ENCODE measurements at places on chromosomes 16 and 17.
A peak's percentile ranks its signal among the peaks of the same experiment; 100 is the strongest.

DNA sequence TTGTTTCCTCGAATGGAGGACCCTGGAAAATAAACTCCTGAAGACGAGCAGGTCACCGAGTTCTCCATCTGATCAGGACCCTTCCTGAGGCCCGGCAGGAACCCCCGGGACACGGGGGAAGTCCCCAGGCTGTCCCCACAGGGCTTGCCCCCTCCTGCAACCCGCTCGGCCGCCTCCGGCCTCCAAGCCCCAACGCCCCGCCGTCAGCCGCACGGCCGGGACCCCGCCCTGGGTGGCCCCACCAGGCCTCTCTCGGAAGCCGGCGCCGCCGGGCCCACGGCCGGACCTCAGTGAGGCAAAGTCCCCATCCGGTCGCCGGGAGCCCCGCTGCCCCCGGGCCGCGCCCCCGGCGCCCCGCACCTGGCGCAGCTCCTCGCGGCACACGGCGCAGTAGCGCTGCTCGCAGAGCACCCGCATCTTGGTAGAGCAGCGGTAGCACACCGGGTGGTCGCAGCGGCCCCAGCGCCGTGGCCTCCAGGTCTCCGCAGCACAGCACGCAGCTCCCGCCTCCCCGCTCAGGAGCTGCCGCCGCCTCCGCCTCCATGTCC, 383 bp downstream of the ZNF598 start:
- no peak for DNase-seq

GRCh38 chr16:54052271-54052670, 234.3 kb downstream of the IRX3 start:
- DNase-seq: no peak

GRCh38 chr16:51133183-51133582, 17.9 kb downstream of the SALL1 start:
- no peak for DNase-seq

- DNase-seq: no peak
These were observed 20.0 kb downstream of the ARHGAP23 start for GRCh38 chr17:38448208-38448771.

GRCh38 chr17:1108765-1109605, 70.8 kb downstream of the ABR start:
- DNase-seq: peak; percentile 58

DNA sequence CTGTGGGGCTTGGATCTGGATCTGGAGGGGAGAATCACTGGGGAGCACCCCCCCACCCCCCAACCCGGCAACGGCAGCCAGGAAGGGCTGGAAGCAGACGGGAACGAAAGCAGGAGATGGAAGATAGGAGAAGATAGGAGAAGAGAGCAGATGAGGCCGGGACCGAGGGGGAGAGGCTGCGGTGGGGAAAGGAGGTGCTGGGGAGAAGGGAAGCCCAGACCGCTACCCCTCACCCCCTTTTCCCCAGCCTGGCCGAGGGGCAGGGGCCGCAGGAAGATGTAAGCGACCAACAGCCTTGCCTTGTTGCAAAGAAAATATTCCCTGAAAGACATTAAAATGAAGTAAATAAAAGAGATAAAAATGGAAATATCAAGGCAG, 26.8 kb upstream of the CBFA2T3 start:
- DNase-seq: no peak

- DNase-seq: no peak
These were observed 14.4 kb downstream of the FBF1 start for GRCh38 chr17:75926456-75926855.

DNA sequence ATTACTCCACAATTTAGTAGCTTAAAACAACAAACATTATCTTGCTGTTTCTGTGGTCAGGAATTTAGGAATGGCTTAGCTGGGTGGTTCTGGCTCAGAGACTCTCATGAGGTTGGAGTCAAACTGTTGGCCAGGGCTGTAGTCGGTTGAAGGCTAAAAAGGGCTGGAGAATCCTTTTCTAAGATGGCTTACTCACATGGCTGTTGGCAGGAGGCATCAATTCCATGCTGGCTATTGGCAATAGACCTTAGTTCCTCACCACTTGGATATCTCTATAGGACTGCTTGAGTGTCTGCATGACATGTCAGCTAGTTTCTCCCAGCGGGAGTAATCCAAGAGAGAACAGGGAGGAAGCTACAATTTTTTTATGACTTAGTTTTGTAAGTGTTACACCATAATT, 6.6 kb upstream of the EFCAB13 start:
- DNase-seq: no peak

DNA sequence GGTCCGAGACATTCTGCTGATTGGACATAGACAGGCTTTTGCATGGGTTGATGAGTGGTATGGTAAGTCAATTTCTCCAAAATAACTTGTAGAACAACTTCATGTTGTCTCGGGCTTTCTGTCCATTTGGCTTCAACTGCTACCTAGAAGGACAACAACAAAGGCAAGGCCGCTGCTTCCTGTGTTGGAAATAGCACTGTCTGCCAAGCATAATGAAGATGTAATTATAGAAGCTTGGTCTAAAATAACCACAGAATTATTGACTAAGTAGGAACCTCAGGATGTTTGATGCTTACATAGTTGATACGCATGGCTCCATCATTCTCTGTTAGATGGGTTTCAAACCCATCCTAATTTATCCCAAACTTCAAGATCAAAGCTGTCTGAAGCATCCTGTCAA, 42.3 kb upstream of the NOL11 start:
- no peak for DNase-seq

- DNase-seq: no peak
These were observed 11.7 kb upstream of the TAOK1 start for GRCh38 chr17:29378500-29378899.

GRCh38 chr17:57666946-57667345, 78.2 kb downstream of the CCDC182 start:
- DNase-seq: no peak

GRCh38 chr17:15432807-15433611, 34.4 kb downstream of the CDRT4 start:
- DNase-seq: no peak

DNA sequence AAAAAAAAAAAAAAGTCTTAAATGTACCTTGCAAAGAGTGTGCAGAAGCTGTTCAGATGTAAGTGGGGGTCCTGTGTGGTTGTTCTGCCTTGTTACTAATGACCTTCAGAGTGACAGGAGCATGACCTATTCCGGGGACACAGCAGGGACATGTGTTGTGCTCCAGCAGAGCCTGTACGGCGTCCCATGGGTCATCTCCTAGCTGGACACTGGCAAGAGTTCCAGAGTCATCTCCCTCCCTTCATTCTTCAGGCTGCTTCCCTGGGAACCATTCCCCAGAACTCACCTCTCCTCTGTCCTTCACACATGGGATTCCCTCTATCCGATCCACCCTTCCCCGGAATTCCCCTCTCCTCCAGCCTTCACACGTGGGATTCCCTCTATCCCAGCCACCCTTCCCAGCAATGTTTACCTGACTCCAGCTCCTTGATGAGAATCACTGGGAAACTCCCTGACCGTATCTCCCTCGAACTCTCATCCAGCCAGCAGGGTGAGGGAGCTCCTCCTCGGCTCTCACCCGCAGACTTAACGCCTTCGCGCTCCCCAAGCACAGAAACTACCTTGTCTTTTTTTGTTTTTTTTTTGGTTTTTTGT, 85.8 kb downstream of the MRM3 start:
- DNase-seq: no peak

DNA sequence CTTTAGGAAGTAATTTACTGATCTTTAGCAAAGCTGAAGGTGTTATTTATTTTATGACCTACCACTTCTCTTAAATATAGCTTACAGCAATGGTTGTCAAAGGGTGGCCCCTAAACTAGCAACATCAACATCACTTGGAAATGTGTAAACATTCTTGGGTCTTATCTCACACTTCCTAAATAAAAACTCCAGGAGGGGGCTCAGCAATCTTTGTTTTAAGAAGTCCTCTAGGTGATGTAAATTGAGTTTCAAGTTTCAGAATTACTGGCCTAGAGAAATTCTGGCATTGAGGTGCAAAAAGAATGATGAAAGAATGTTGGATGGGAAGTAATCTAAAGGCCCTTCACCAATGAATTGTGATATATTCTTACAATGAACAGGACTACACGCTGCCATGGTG, 142.3 kb downstream of the HS3ST4 start:
- DNase-seq: no peak

GRCh38 chr16:46785076-46785845, 37.1 kb upstream of the MYLK3 start:
- DNase-seq: no peak

GRCh38 chr17:68613739-68614298, 12.7 kb upstream of the FAM20A start:
- no peak for DNase-seq

DNA sequence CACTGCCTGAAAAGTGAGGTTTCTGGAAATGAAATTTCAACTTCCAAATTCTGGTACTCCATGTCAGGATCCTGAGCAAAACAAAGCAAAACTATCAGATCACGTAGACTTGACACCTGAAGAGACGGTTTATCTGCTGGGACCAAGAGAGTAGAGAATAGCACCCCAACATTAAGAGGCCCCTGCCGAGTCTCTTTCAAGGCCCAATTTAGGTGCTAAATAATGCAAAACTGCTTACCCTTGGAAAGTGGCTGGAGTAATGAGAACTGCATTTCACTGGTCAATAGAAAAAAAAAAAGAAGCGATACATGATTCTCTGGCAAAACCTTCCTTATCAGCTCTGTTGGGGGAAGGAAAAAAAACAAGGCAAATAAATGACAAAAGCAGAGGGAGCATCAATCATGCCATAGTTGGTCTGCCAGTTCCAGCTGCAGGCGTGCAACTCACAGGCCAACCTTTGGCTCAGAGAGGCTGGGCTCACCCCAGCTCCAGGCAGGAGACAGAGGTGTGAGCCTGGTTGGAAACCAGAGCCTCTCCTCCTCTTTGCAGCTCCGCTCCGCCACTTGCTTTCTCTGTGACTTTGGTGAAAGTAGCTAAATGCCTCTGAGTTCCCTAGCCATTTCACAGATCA, 595.2 kb downstream of the TOX3 start:
- DNase-seq: no peak

DNA sequence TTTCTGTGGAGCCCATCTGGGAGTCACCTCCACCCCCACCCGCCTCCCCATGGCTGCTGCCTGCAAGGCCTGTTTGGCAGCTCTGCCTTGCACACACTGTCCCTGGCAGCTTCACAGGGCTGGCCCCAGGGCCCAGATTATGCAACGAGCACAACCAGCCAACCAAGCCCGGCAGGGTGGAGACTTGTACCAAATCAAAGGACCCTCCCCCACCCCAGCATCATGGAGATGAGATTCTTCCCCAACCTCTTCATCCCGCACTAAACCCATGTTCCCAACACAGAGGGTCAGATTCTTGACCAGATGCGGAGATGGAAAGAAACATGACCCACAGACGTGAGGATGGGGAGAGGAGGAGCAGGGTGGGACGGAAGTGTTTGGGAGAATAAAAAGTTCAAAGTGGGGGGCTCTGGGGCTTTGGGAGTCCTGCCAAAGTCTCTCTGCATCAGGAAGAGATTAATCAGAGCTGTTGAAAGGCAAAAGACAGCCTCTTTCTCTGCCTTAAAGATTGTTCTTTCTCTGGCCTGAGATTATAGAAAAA, 3.8 kb downstream of the SMARCD2 start:
- no peak for DNase-seq

- no peak for DNase-seq
These were observed 25.1 kb upstream of the NOS2 start for GRCh38 chr17:27825459-27825858.

GRCh38 chr17:16935786-16936185, 36.1 kb downstream of the TNFRSF13B start:
- DNase-seq: no peak

- no peak for DNase-seq
These were observed 41.8 kb upstream of the GSG1L start for GRCh38 chr16:28105297-28105696.

- DNase-seq: no peak
These were observed 60.5 kb upstream of the PLCG2 start for GRCh38 chr16:81718637-81719036.

DNA sequence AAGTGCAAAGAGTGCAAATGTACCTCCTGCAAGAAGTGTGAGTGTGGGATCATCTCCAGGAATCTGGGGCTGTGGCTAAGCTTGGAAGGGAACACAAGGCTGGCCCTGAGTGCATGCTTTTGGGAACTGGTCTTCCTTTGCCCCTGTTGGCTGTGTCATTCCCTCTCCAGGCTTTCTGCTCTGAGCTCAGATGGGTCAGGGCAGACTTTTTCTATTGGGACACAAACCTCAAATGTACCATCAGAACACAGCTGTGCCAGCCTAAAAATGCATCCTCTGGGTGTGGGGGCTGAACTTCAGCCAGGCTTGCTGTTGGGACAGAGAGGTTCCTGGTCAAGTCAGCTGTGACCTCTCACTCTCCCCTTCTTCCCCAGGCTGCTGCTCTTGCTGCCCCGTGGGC, 914 bp downstream of the MT1B start:
- no peak for DNase-seq

DNA sequence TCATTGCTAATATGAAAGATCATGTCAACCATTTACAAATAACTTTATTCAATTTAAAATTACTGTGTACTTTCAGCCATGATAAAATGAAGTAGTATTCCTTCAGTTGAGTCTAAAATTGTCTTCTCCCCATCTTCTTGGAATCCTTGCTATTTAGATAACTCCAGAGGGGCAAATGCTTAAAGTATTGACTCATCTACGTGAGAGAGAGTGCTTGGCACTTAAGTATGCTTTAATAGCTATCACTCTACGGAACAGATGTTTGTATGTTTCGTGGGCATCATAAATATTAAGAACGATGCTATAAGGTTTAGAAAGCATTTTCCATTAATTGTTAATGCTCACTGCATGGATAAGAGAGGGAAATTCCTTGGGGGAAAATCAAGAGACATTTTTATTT, 69.3 kb upstream of the MED13 start:
- DNase-seq: no peak

DNA sequence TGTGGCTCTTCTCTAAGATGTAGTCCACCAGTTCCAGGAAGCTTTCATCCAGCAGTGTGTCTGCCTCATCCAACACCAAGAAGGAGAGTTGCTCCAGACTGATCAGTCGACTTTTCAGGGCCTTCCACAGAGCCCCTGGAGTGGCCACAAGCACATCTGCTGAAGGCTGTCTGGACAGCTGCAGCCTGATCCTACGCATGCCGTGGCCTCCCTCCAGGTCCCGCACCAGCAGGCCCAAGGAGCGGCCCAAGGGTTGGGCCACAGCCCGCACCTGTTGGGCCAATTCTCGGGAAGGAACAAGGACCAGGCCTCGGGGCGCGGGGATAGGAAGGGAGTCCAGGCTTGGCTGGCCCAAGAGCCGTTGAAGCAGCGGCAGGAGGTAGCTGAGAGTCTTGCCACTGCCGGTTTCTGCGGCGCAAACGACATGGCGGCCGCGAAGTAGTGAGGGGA, 729 bp downstream of the DDX28 start:
- DNase-seq: no peak
